ENCODE measurements at places on chromosomes 12 and 14.

DNA sequence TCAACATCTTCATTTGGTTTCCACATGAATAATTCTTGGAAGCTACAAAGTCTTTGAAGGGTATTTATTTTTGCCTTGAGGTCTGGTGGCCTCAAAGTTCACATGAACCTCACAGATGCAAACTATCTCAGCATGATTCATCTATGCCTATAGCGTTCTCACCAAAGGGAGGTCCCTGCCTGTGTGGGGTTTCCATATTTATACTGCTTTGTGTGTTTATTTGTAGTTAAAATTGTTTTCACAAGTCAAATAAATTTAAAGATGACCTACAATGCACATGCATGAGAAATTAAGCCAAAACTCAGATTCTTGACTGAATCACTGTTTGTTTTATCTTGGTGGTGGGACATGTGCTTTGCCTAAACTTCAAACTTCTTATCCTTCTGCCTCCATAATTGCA, 176.7 kb downstream of the PPM1H start:
- DNase-seq: no peak

- no peak for DNase-seq
These were observed 103.2 kb downstream of the SLC15A5 start for GRCh38 chr12:16174282-16174681.

DNA sequence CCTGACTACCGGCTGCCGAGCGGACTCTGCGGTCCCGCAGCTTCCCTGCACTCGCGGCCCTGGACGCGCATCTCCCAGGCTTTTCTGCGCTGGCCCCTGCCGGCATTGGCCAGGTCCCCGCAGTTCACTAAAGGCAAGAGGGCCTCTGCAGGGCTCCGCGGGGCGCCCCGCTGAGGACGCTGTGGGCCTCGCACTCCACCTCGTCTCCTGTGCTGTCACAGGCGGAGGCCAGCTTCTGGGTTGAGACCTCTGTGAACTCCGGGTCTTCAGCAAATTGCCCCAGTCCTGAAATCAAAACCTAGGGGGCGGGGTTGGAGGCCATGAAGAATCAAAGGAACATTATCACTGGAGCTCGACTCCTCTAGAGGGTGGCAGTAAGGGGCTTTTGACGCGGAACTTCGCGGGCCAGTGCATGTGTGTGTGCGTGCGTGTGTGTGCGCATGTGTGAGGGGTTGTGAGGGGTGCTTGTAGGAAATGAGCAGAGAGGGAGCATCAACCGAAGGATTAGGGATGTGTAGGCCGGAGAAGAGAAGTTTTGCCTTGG, 68.5 kb upstream of the CAPRIN2 start:
- DNase-seq: no peak

GRCh38 chr12:8844665-8845064, 22.2 kb downstream of the A2ML1 start:
- no peak for DNase-seq

DNA sequence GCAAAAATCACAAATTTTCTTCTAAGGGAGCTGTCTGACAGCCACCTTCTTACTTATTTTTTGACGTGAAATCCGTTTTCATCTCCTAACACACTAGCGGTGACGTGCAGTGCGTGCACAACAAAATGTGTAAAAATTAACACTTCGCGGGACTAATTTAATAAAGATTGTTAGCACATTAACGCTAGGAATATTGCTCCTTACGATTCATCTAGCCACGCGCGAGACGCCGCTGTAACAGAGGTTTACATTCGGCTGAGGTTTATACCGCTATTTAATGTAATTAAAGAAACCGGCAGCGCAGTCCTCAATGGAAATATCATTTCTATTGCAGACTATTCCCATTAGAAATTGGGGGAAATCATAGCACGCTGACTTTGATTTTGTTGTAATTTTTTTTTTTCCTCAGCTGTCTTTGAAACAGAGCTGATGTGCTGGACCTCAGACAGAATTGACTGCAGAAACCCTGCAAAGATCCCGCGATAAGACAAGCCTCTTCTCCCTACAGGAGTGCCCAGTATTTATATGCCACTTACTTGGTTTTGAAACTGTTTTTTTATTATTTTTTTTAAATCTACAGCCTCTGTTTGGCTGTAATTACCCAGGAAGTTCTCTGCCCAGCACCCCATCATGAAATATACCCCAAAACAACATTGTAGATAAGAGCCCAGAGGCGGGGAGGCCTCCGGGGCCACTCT, 31.2 kb downstream of the BCL11B start:
- DNase-seq: no peak

DNA sequence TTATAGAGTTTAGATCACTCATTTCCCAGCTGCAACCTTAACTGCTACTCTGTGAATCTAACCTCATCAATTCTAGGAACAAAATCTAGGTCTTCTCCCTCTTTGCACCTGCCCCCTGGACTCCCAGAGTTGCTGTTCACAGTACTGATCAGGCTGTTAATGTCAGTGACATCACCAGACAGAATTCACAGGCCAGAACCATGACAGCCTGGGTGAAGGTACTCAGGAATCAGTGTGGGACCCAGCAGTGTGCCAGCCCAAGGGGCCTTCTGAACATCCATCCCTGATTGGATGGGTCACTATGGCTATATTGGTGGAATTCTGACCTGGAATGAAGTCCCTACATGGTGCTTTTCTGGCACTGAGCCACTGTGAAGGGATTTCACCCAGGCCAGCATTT, 72.8 kb downstream of the CLMN start:
- DNase-seq: no peak

- no peak for DNase-seq
These were observed 4.9 kb upstream of the HOXC12 start for GRCh38 chr12:53949631-53950436.

DNA sequence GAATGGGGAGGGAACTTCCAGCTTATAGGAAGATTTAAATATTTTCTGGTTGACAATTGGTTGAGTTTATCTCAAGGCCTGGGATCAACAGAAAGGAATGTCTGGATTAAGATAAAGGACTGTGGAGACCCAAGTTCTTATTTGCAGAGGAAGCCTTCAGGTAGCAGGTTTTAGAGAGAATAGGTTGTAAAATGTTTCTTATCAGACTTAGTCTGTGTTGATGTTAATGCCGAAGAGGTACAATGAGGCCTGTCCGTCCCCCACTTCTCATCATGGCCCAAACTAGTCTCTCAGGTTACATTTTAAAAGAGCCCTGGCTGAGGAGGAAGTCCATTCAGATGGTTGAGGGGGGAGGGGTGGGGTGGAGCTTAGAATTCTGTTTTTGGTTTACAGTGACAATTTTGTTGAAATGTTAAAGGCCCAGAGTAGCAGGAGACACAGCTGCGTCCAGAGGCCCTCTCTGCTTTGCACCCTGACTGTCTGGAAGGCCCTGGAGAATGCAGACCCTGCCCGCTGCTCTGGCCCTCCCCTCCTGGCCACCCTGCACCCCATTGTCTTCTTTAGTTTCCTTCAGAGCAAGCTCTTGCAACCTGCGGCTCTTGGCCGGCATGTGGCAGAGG, 672.5 kb upstream of the TMEM132C start:
- DNase-seq: no peak

- DNase-seq: no peak
These were observed 342.5 kb downstream of the EMP1 start for GRCh38 chr12:13539051-13539450.

GRCh38 chr12:52370926-52371608, 3.8 kb upstream of the KRT85 start:
- DNase-seq: no peak

GRCh38 chr12:85866986-85867776, 6.9 kb upstream of the NTS start:
- no peak for DNase-seq

GRCh38 chr12:51326698-51327439, 2.9 kb upstream of the BIN2 start:
- peak; percentile 64 for DNase-seq

- no peak for DNase-seq
These were observed 163.5 kb downstream of the TPH2 start for GRCh38 chr12:72102150-72102549.

- DNase-seq: no peak
These were observed 199.5 kb downstream of the NUAK1 start for GRCh38 chr12:105939181-105939721.

DNA sequence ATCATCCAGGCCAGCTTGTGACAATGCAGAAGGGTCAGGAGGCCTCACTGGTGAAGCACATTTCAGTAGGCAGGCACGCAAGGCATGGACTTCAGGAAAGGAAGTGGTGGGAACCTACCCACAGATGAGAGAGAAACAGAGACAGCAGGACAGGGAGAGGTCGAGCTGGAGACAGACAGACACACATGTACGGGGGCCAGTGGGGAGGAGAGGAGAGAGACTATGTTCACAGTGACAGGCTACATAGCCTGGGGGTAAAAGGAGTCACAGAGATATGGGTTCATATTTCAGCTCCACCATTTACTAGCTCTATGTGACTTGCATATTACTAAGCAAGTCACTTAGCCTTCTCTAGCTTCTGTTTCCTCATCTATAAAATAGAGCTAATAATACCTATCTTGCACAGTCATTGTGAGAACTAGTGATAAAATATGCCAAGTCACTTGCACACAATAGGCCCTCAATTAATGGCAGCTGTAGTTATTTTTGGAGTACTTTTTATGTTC, 91.1 kb upstream of the FUT8 start:
- DNase-seq: peak; percentile 33

- no peak for DNase-seq
These were observed 151.9 kb upstream of the NRXN3 start for GRCh38 chr14:78018283-78018682.

- no peak for DNase-seq
These were observed 2.5 kb downstream of the OR6C2 start for GRCh38 chr12:55446326-55446725.

DNA sequence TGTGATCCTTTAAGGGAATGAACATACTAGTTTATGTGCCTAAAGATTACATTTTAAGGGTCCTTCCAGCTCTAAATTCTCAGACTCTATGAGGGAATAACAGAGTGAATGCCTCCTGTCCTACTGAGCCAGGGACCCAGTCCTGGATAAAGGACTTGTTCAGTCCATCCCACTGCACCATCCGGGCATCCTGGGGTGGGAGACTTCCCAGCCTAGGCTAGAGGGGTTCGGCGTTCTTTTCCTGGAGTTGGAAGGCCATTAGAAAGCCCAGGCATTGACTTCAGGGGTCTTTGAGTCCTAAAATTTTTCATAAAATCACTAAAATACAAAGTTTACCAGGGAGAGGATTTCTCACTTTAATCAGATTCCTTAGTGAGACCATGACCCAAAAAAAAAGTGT, 127.9 kb upstream of the FKBP4 start:
- DNase-seq: no peak

DNA sequence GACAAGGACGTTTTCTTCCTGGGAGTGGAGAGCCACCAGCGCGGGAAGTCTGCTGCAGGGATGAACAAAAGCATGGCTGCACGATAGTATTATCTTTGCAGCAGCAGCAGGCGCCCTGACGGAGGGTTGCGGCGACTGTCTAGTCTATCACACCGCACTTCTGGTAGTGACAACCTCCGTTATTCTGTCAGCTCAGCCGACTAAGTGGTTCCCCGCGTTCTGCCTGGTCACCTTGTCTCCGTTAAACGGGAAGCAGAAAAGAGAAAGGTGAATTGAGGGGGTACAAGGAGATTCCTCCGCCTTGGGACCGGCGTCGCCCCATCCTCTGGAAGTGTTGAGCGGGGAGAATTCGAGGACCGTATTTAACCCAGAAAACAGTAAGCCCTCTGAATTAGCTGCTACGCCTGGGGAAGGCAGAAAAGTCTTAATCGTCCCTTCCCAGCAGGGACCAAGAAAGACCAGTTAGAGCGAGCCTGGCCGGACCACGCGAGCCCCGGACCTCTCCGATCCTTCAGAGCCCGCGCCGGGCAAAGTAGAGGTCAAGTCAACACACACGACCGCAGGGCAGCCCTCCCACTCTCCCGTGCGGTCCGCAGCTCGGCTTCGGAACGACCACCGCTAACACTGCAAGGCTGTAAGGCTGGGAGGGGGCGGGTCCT, 536 bp upstream of the DAAM1 start:
- peak; percentile 40 for DNase-seq

DNA sequence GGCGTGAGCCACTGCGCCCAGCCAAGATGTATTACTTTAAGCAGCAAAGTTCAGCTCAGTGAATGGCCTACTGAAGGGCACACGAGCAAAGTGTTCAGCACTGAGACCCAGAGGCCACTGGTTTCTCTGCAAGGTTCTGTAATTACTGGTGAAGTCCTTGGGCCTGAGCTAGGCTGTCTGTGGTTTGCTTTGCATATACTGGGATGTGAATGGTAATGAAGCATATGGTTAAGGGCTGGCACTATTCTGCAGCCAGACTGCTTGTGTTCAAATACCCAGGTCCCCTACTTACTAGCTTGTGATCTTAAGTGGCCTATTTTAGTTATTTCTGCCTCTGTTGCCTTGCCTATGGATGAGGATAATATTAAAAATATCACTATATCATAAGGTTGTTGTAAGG, 72.0 kb downstream of the LLPH start:
- no peak for DNase-seq

DNA sequence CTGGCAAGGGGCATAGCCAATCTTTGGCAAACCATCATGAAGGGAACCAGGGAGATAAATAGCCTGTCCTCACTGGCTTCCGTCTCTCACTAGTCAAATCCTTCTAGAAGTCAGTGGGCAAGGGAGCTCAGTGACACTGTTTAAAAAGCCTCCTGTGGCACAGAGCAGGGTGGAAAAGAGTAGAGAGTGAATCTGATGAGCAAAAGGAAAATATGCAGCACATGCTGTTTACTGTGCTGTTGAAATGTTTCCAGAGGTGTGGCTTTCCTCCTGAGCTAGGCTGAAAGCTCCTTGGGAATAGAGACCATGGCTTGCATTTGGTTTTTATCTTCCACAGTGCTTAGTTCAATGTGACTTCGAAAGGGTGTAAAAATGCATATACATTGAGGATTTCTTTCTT, 7.7 kb upstream of the DYRK2 start:
- no peak for DNase-seq

- no peak for DNase-seq
These were observed 376 bp downstream of the INSM2 start for GRCh38 chr14:35534208-35534872.

GRCh38 chr14:87152693-87153092, 840.3 kb downstream of the GALC start:
- no peak for DNase-seq

DNA sequence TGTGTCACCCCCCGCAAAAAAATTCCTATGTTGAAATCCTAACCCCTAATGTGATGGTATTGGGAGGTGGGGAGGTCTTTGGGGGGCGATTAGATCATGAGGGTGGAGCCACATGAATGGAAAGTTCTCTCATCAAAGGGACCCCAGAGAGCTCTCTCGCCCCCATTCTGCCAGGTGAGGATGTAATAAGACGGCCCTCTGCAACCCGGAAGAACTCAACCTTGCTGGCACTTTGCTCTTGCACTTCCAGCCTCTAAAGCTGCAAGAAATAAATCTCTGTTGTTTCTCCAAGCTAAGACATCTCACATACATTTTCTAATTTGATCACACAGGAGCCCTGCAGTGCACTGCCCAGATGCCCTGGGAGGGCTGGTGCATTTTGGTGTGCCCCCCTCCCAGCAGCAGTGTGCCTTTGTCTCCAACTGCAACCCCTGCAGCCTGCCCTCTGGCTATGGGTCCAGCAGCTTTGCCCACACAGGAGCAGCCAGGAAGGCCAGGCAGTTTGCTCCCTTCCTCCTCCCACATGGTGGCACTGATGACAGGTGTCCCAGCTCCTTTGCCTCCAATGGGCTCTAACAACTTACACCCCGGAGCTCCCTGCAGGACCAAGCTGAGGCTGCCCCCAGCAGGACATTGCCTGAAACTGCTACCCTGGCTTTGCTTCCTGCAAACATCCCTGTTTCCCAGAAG, 59.3 kb downstream of the C14orf132 start:
- no peak for DNase-seq

Data from DND-41 (cell line).